ENCODE measurements at places on chromosomes 1 and 21.

DNA sequence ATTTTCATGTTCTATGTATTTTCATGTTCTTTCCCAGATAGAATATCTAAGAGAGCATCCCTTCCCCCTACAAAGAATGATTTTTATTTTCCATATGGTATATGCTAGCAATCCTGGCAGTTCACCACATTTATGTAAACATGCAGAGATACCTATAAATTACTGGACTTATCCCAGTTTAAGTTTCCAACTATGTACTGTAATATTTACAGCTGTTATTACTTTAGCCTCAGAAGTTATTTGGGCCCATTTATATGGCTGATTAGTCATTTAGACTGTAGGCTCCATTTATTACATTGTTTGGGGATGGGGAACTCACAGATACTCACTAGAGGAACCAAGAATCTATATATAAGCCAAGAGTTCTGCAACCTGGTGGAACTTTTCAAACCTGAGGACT is 84.8 kb upstream of the WARS2 start:
- no peak for DNase-seq

- no peak for DNase-seq
These were observed 165.4 kb upstream of the DPT start for GRCh38 chr1:168894397-168894903.

DNA sequence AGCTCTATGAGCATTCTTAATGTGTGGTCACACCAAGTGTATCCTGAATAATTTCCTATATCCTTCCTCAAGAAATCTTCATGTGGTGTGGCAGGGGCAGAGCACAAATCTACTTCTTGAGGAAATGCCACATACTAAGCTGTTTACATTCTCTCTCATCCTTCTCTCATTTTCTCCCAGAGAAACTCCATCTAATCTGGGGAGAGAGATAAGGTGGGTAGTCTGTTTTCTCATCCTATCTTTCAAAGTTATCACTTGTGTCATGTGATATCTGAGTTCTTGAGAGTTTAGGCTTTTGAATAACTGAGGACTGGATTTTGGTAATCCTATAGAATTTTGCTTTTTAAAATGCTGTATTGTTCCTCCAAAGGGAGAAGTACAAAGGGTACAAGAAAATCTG is 141.9 kb upstream of the LRRC7 start:
- DNase-seq = no peak

GRCh38 chr1:213251972-213252371 is 200.9 kb downstream of the RPS6KC1 start:
- no peak for DNase-seq

DNA sequence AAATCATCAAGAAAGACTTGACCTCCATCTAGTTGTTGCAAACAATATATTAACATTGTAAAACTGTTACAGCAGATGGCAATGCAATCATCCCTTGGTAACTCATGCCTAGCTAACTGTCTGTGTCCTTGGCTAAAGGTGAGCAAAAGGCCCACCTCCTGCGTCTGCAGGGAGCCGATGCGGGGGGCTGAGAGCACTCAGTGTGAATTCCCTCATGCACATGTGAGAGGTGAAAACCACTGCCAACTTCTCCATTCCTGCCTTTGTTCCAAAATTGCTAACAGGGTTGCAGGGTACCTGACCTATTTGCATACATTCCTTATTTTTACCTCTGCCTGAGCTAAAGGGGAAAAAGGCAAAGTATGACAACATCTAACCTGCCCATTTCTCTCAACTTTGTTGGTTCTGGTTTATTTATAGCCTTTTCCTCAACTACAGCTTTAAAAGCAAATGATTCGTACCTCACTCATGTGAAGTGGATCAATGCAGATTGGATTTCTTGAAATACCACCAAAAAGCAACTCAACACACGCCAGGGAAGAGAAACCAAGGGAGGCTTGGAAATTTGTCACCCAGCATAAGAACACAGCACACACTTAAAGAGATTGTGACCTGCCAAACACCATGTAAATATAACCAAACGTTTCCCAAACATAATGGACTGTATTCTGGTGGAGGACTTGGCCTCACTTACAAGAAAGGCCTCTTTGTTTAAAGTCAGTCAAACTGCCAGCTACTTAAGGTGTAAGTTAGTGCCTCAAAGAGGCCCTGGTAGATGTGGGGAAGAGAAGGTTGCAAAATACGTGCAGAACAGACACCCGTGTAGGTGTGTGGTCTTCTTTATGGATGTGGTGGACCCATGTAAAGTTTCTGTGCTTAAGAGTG is 651.0 kb downstream of the SMYD3 start:
- DNase-seq = no peak

DNA sequence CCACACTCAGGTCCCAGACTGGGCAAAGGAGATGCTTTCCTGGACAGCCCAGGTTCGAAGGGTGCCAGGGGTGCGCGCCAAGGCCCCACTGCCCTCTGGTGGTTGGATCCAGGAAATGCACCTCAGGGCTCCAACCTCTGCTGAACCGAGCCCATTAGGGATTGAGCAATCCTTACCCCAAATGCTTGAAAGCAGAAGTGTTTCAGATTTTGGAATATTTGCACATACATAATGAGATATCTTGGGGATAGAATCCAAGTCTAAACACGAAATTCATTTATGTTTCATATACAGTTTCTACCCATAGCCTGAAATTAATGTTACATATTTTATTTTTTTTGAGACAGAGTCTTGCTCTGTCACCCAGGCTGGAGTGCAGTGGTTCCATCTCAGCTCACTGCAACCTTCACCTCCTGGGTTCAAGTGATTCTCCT is 57.4 kb downstream of the SLC9A1 start:
- DNase-seq = peak; percentile 20

- DNase-seq = no peak
These were observed 240.5 kb downstream of the LTN1 start for GRCh38 chr21:28752131-28752530.

GRCh38 chr1:219988387-219988786 is 57.9 kb downstream of the EPRS1 start:
- DNase-seq = no peak

- no peak for DNase-seq
These were observed 13.2 kb upstream of the MYOG start for GRCh38 chr1:203098914-203099520.

Data from NCI-H2029 treated with DMSO at 0.1 percent for 48 hours (cell line).